ENCODE measurements at places on chromosomes 5 and 9.

GRCh38 chr5:158436271-158437065 lies 577.5 kb upstream of the CLINT1 start:
- no peak for DNase-seq

- DNase-seq: no peak
Observed at GRCh38 chr9:107367727-107368502, 84.8 kb downstream of the RAD23B start.

DNA sequence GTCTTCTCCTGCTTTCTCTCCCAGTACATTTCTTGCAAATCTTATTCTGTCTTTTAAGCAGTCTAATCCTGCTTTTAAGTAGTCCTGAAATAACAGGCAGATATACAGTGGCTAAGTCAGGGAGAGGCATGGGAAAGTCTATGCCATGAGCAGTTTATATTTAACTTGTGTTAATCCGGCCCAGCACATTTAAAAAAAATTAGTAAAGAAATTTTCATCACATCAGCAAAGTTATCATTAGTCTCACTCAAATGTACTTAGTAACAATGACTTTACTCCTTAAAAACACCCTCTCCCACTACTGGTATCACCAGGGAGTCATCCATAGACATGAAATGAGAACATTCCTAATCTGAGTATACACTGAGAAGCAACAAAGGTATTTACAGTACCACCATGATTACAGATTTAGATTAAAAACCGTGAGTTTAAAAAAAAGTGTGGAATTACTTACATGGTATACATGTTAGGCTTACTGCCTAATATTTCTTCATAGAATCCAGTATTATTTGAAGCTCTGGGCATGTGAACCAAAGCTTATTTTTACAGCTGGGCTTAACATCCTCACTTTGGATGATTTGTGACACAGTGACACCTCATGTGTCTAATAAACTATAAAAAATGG lies 75.9 kb upstream of the DAB2 start:
- no peak for DNase-seq

- DNase-seq: no peak
Observed at GRCh38 chr5:158679221-158679641, 420.5 kb downstream of the EBF1 start.

GRCh38 chr5:153752890-153753289 lies 262.4 kb downstream of the GRIA1 start:
- DNase-seq: no peak

DNA sequence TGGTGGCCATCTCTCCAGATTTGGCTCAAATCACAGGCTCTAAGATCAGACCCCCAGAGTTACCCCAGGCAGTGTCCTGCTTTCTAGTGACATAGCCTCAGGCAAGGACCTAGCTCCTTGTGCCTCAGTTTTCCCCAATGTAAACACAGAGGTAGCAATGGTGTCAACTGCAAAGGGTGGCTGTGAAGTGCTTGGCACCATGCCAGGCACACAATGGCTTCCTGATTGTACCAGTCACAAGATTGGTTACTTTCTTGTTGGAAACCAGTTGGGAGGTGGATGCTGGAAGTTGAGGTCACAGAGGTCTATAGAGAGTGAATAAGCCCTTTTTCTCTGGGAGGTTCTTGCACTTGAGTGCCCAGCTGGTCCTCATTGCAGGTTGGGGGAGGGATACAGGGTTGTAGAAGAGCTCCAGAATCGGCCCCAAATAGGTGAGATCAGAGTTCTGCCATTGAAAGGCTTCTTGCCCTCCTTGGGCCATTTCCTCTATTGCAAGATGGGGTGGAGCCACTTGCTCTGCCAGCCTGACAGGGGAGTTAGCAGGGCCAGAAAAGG lies 2.3 kb downstream of the STKLD1 start:
- DNase-seq: no peak

DNA sequence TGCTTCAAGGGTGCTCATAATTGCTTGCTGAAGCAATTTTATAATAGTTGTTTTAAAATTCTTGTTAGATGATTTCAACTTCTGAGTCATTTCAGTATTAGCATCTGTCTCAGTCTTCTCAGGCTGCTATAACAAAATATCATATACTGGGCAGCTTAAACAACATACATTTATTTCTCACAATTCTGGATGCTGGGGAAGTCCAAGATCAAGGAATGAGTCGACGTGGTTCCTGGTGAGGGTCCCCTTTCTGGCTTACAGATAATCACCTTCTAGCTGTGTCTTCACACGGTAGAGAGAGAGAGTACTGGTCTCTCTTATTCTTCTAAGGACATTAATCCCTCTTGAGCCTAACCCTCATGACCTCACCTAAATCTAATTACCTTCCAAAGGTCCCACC lies 160.4 kb downstream of the SIL1 start:
- DNase-seq: no peak

GRCh38 chr9:3473405-3473804 lies 52.4 kb downstream of the RFX3 start:
- DNase-seq: no peak

- DNase-seq: no peak
Observed at GRCh38 chr5:170217831-170218230, 15.0 kb upstream of the C5orf58 start.

DNA sequence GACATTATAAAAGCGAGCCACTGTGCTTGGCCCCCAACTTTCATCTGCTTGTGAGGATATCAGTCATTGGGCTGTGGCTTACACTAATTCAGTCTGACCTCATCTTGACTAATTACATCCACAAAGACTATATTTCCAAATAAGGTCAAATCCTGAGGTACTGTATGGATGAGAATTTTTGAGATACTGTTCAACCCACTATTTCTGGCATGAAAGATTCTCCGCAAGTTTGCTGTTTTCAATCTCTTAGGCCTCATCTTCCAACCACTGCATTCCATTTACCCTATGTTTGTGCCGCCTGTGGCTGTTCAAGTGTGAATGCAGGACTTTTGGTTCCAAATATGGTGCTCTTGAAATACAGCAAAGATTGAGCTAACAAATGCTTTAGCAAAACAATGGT lies 400.9 kb upstream of the SGCD start:
- DNase-seq: no peak

GRCh38 chr9:127525401-127526188 lies 74.3 kb downstream of the LRSAM1 start:
- no peak for DNase-seq

DNA sequence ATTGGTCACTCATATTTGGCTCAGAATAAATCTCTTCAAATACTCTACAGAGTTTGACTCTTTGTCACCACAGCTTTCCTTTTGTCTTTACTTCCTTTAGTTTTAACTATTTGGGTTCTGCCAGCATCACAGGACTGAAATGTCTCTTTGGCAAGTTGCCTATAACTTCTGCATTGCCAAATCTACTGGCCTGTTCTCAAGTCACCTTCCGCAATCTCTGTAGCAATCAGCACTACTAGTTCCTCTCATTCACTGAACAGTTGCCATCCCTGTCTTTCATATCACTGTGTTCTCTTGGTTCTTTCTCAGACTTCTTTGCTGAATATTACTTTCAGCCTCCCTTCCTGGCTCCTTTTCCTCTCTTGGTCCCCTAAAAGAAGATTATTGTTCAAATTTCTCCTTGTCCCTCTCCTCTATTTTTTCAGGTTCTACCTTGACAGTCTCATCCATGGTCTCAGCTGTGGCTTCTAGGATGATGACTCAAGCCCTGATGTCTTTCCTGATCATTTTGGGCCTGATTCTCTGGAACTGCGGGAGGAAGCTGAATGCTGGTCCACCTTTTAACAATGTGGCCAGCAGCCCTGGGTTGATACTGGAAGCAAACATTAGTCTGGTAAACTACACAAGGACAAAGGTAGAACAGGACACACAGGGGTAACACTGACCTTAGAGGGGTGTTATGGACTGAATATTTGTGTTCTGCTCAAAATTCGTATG lies 44.0 kb upstream of the LIFR start:
- no peak for DNase-seq

DNA sequence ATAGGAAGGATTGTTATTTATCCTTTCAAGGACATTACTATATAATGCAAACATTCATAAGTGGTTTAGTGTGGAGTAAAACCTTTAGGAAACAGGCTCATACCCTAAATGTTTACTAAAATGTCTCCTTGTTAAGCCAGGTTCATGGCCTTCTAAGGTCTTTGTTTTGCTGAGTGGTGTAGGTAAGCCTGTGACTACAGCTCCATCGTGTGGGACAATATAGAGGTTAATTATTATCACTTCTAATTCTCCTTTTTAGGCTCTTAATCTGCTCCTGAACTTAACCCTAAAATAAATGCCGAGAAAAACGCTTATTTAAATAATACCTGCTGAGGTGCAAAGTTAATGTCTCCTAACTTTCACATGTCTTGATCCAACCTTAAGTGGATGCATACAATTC lies 43.8 kb downstream of the SPINK5 start:
- DNase-seq: no peak

DNA sequence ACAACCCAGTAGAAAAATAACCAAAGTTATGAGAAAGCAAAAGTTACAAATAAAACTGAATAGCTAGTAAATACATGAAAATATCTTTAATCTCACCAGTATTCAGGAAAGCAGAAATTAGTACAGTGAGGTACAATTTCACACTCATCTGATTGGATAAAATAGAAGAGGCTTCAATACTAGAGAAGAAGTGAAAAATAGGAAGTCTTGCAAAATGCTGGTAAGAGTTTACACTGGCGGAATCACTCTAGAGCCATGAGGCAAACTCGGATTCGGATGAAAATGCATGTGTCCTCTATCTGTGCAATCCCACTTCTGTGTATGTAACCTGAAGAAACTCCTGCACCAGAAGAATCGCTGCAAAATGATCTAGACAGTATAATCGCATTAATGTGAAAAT lies 128.9 kb downstream of the CCDC192 start:
- DNase-seq: no peak

GRCh38 chr5:133750856-133751255 lies 138.5 kb upstream of the FSTL4 start:
- no peak for DNase-seq

DNA sequence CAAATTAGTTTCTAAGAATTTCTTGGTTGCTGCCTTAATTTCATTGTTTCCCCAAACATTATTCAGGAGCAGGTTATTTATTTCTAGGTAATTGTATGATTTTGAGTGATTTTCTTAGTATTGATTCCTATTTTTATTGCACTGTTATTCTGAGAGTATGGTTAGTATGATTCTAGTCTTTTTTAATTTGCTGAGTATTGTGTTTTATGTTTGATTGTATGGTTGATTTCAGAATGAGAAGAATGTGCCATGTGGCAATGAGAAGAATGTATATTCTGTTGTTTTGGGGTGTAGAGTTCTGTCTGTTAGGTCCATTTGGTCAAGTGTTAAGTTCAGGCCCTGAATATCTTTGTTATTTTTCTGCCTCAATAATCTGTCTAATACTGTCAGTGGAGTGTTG lies 27.1 kb downstream of the LOX start:
- DNase-seq: no peak

DNA sequence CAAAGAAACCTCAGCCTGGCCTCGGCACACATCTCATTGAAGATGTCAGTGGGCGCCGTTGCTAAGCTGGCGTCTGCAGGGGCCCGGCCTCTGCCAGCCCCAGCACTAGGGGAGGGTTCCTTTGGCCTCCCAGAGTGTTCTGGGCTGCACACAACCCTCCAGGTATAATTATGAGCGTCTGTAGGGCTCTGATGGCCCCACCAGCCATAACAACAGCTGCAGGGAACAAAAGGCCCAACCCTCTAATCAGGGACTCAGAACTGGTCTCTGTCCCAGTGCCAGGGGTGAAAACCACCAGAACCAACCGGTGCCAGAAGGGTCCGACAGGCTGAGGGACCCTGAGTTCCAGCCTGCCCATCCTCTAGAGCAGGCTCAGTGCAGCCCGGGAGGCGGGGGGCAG lies 39.5 kb upstream of the SLC12A7 start:
- no peak for DNase-seq

DNA sequence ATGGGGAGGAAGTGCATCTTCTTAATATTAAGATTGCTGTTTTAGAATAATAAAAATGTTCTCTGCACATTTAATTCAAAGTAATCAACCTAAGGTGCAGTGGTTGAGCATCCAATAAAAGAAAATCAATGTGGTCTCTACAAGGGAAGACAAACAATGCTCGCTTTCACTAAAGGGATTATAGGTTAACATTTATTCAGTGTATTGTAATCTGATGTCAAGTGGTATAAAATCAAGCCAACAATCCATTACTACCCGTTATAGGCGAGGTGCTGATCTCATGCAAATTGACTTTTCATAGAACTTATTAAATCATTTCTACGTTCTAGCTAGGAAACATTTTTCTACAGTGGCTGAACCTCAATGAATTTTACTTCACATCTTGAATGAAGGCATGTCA lies 773.9 kb downstream of the NR2F1-AS1 start:
- no peak for DNase-seq

DNA sequence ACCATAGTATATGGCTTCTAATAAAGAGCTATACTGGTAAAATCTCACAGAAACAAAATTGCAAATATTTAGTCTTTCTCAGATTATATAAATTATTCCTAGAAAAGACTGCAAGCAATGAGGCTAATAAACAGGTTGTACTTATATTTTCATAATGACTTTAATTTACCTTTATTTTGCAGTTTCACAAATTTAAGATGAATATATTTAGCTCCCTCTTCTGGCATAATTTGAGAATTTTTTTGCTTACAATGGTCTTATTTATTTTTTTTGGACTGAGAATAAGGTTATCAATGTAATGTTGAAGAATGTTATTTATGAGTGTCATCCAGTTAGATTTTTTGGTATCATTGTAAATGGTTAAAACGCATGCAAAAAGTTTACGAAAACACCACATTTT lies 56.7 kb downstream of the PIK3R1 start:
- no peak for DNase-seq

GRCh38 chr9:125654121-125654520 lies 52.9 kb downstream of the MAPKAP1 start:
- no peak for DNase-seq

- DNase-seq: no peak
Observed at GRCh38 chr9:76733096-76733495, 31.1 kb upstream of the PCA3 start.

- DNase-seq: no peak
Observed at GRCh38 chr5:109328626-109329025, 81.1 kb downstream of the PJA2 start.

All from esophagus squamous epithelium (tissue), 5 donors.